ENCODE measurements at places on chromosomes 12 and 14. TPM values are rescaled to one million over a fixed set of nuclear protein-coding genes. Genes with fewer than 3 reads are reported as not detected.

The OR4Q2 gene
- total RNA-seq: not detected

The ORMDL2 gene
- total RNA-seq: 14.8 TPM

The ESPL1 gene
- total RNA-seq: not detected

The MUCL1 gene
- total RNA-seq: not detected

The ABHD12B gene
- not detected for total RNA-seq

The CRIP2 gene
- 28.1 TPM for total RNA-seq

The M6PR gene
- total RNA-seq: 62.1 TPM

The AQP5 gene
- not detected for total RNA-seq

The OR6C2 gene
- not detected for total RNA-seq

The TRIM9 gene
- 1.5 TPM for total RNA-seq

The ADGRD1 gene
- total RNA-seq: 7.9 TPM

The PELI2 gene
- total RNA-seq: 1.9 TPM

The CPM gene
- 3.4 TPM for total RNA-seq

The ANKS1B gene
- 7.4 TPM for total RNA-seq

The FITM1 gene
- total RNA-seq: 167 TPM

The CDKN3 gene
- 4.7 TPM for total RNA-seq

The LALBA gene
- not detected for total RNA-seq

The KRT85 gene
- not detected for total RNA-seq

The CIROP gene
- total RNA-seq: not detected

The SLC25A47 gene
- total RNA-seq: not detected

The RNASE7 gene
- 0.43 TPM for total RNA-seq

The LTBR gene
- 30.9 TPM for total RNA-seq

The AQP2 gene
- total RNA-seq: not detected

The PWP1 gene
- 18.8 TPM for total RNA-seq

The TMTC2 gene
- total RNA-seq: 2.1 TPM

The RTL1 gene
- not detected for total RNA-seq

The EEF1AKMT3 gene
- total RNA-seq: 1.4 TPM

The BCL11B gene
- 0.34 TPM for total RNA-seq

The ARG2 gene
- total RNA-seq: 2.6 TPM

The EIF4B gene
- 669 TPM for total RNA-seq

The MAP3K12 gene
- 1.9 TPM for total RNA-seq

The TTC9 gene
- 13.1 TPM for total RNA-seq

The TMEM132D gene
- not detected for total RNA-seq

The REP15 gene
- 2.7 TPM for total RNA-seq

The CDCA3 gene
- total RNA-seq: not detected

The PLEK2 gene
- total RNA-seq: not detected

The MAPKAPK5 gene
- total RNA-seq: 36.0 TPM

The CACNA1C gene
- 0.95 TPM for total RNA-seq

The TMEM132C gene
- total RNA-seq: 0.77 TPM

The RIN3 gene
- 8.7 TPM for total RNA-seq

The GALNT16 gene
- 2.6 TPM for total RNA-seq

The SMCO2 gene
- not detected for total RNA-seq

The C1S gene
- 70.2 TPM for total RNA-seq

The RAB21 gene
- 162 TPM for total RNA-seq

The LRRC9 gene
- not detected for total RNA-seq

The NOC4L gene
- total RNA-seq: 25.7 TPM

The PROX2 gene
- not detected for total RNA-seq

The NUAK1 gene
- 31.4 TPM for total RNA-seq

The PLBD1 gene
- total RNA-seq: 9.5 TPM

The GLS2 gene
- 0.19 TPM for total RNA-seq

The PKP2 gene
- 7.8 TPM for total RNA-seq

The ABCD2 gene
- 0.27 TPM for total RNA-seq

The AMIGO2 gene
- 0.64 TPM for total RNA-seq

The KLHL33 gene
- total RNA-seq: 2.3 TPM

The KLRB1 gene
- 0.26 TPM for total RNA-seq

The ABCB9 gene
- 0.97 TPM for total RNA-seq

The MYH7 gene
- total RNA-seq: 8,888 TPM

The SOX5 gene
- 1.6 TPM for total RNA-seq
